GOT3 (cell line): ENCODE measurements at places on chromosomes 1 and 21.
A peak's percentile ranks its signal among the peaks of the same experiment; 100 is the strongest.

DNA sequence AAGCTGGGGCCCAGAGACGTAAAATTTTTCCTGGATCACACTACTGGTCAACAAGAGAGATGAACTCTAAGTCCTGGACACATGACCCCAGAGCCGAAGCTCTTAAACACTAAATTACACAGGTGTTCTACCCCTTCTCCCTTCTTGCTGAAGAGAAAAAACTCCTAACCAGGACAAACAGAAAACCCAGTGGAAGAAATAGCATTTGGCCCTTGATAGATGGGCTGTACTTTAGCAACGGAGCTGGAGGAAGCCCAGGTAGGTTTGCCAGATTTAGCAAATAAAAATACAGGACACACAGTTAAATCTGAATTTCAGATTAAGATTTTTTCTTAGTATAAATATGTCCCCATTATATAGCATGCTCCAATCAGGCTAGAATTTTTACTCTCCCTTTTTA lies 72.7 kb downstream of the DIRAS3 start:
- no peak for DNase-seq

DNA sequence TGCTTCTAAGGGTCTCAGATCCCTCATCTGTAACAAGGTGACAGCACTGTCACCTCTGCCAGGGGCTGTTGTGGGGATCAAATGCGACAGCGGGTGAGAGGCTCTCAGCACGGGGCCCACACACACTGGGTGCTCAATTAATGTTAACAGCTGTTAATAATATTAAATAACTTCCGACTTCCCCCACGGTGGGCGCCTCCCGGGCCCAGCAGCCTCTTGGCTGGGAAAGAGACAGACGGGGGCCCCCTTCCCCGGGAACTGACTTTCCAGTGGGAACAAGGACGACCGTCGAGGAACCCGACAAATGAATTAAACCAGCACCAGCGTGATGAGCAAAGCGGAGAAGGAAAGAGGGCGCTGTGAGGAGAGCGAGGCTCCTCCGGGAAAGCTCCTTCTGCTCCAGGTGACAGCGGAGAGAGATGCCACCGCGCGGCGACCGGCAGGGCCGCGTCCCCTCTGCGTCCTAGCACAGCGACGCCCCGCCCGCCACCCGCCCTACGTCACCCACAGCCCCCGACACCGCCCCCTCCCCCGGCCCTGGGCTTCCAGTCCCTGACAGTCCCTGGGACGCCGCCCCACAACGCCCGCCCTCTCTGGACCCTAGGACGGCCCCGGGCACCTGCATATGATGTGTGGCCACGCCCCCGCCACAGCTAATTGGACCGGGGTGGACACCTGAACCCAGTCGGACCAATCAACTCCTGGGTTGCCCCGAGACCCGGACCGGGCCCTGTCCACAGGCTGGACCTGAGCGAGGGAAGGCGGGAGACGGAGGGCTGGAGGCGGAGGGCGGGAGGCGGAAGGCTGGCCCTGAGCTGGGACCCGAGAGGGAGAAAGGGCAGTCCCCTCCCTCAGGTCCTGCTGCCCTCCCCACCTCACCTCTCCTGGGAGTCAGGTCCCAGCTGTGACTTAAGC lies 38.2 kb downstream of the MATN1 start:
- no peak for DNase-seq

DNA sequence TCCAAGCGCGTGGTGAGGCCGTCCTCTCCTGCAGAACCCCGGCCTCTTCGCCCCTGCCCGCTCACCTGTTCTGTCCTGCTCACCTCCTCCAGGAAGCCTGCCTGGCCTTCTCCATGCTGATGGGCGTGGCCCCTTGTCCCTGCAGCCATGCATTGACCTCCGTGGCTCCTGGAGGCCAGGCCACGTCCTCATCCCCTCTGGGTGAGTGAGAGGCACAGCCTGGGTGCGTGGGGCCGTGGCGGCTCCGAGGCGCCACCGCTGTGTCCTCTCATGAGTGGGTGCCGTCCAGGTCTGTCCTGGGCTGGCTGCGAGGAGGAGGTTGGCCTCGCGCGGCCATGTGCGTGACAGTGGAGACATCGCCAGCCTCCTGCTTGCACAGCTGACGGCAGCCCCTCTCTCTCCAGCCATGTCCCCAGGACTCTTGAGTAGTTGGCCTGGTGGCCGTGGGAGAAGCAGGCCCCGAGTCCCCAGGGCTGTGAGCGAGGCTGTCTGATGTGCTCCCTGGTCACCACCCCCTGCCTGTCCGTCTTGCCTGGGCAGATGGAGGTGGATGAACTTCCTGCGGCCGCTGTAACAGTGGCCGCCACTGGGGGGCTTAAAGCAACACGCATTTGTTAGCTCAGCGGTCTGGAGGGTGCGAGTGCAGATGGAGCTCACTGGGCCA lies 58.1 kb downstream of the PRKCZ start:
- no peak for DNase-seq

- DNase-seq, result no peak
Measured at GRCh38 chr1:13628218-13628617, 44.6 kb downstream of the PDPN start.

DNA sequence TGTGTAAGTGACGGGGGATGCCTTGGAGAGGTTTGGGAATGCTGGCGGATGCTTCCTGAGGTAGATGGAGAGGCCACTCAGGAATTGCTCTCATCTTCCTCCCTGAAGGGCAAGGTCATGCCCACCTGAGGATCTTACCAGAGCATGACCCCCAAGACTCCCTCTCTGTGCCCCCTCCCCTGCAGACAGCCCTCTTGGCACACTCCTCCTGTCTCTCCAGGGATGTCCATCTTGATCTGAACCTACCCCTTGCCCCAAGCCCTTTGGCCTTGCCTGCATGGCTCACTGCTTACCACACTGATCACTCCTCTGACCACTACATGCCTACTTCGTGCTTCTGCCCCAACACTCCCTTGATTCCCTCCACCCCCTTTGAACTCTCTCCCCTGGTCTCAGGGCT lies 17.9 kb upstream of the MPL start:
- no peak for DNase-seq

DNA sequence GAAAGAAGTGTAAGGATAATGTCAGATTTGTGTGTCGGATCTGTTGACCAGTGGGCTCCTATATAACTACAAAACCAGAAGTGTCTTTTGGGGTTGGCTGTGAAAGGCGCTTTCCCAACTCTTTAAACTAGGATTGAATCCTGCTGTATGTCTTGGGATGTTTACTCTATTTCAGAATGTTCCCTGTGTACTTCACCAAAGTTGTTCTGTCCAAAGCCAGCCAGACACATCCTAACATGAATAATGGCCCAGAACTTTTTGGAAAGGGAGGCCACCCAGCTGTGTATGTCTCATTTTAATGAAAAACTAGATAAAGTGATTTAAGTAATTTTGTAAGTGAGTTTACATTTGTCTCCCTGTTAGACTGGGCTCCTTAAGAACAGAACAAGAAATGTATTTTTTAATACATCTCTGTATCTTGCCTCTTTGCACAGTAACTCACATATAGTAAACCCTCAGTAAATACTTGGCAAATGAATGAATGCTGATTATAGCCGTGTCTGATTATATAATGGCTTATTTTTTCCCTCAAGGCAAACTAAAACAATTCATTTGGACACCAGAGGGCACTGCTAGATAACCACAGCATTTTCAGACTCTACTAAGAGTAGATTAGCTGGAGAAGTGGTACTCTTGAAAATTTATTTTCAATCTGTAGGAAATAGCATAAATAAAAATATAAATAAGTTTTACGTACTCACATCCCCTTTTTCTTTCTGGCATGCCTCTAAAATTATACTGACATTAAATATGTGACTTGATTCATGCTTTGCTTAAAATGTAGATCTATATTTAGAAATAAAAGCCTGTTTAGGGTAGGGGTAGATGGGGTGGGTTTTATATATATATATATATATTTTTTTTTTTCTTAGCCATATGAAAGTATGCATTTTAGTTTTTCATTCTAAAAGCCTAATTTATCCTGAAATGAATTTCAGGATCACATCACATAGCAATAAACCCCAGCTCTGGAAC lies 23.8 kb downstream of the TSEN15 start:
- no peak for DNase-seq

- DNase-seq, result peak; percentile 2
Measured at GRCh38 chr1:56644919-56645676, at the start of gene PRKAA2. Gene PRKAA2, plus strand, starts transcription at chr1:56645314. Its CDS starts 74 bp downstream, at chr1:56645388.

- no peak for DNase-seq
Measured at GRCh38 chr21:26001356-26001755, 169.2 kb downstream of the APP start.

GRCh38 chr1:231032963-231033362 lies 7.1 kb downstream of the FAM89A start:
- no peak for DNase-seq

- DNase-seq, result no peak
Measured at GRCh38 chr1:24893431-24893830, 36.6 kb downstream of the RUNX3 start.

GRCh38 chr1:99270646-99271045 lies 6.4 kb downstream of the PLPPR4 start:
- DNase-seq, result no peak
